SJCRH30 (cell line): ENCODE measurements at places on chromosomes 1 and 21. TPM values are rescaled to one million over a fixed set of nuclear protein-coding genes. Genes with fewer than 3 reads are reported as not detected.

NVL gene
- 35.9 and 49.3 TPM in 2 replicates for total RNA-seq

DNA sequence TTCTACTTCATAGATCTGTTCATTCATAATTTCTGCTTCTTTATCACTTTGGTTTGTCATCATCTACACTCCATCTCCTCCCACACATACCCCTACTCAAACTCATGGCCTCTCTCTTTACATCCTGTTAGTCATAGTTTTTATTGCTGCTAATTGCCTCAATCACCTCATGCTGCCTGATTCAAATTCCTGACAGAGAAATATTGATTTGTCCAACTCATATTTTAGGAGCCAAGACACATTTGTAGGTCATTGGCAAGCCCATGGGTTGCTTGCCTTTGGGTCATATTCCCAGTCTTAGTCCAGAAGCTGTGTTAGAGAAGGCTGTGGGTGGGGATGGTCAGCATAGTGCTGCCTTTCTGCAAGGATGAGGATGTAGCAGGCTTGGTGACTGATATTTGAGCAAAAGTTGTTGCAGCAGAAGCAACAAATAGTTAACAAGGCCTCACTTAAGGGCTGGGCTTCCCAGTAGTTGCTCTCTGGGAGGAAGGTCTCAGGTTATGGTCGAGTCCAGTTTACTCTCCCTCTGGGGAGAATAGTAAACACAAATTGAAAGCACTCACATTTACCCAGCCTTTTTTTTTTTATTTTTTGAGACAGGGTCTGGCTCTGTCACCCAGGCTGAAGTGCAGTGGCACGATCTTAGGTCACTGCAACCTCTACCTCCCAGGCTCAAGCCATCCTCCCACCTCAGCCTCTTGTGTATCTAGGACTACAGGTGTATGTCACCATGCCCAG, 22.4 kb upstream of the EPS15 start:
- no peak for DNase-seq

CD34 gene
- 0.36 and 0.43 TPM in 2 replicates for total RNA-seq

DNA sequence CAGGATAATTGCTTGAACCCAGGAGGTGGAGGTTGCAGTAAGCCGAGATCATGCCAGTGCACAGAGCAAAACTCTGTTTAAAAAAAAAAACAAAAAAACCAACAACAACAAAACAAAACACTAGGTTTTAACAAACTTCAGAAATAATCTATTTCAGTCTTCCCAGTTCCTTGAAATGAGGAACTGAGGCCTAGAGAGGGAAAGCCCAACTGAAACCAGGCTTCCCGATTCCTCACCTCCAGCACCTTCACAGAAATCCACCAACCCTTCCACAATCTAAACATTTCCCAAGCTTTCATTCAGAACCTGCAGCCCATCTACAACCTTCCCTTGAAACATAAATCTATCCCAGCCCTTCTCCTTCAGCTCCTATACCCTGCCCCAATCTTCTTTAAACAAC, 612 bp upstream of the CD52 start:
- no peak for DNase-seq

CHIT1 gene
- total RNA-seq = 0.08 and 0.18 TPM in 2 replicates

DNA sequence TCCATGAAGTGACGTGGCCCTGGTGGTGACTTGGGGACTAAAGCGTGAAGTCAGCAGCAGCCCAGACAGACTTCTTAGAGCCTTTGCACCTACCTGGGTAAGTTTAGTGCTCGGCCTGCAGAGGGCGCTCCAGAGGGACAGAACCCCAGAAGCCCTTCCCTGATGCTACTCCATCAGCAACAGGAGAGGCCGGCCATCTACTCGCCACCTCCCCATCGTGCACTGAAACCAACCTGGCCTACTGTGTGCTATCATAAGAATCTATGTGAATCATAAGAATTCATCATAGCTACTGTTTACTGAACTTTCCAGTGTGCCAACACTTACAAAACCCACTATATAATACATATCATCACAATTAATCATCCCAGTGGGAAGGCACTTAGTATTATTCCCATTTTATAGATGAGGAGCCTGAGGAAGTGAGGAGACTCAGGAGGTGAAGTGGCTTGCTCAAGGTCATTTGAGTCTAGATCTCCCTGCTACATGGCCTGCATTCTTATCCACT, 7.9 kb upstream of the EDN2 start:
- DNase-seq = peak; percentile 43
